ENCODE measurements at places on chromosomes 3 and 15.

- no peak for DNase-seq
Observed at GRCh38 chr3:71547249-71548198, 36.0 kb downstream of the FOXP1 start.

DNA sequence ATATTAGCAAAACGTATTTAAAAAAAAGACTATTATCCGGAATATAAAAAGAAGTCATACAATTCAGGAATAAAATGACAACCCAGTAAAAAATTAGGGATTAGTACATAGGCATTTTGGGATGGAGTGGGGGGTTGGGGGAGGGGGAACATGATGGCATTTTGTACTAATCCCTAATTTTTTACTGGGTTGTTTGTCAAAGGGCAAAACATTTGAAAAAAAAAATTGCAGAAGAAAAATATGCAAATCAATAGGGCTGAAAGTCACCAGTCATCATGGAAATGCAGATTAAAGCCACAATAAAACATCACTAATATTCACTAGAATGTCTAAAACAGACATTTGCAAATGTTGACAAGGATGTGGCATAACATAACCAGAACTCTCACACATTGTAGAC is 82.5 kb downstream of the RPL22L1 start:
- no peak for DNase-seq

GRCh38 chr15:77057072-77057471 is 13.8 kb downstream of the TSPAN3 start:
- DNase-seq: no peak

DNA sequence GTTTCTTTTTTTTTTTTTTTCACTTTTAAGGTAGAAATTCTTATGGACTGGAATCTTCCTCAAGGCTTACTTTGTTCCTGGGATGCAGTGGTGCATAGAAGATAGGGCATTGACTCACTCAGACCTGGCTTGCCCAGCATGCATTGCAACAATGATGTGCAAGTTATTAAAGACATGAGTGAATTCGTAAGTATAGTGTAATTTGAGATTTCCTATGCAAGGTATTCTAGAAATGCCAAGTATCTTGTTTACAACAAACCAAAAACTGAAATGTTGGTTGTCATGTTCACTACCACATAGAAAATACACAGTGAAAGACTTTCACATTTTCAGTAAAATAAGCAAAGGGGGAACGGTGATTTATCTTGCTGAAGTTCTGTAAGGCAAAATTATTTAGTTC is 56.5 kb upstream of the FNDC3B start:
- DNase-seq: no peak

DNA sequence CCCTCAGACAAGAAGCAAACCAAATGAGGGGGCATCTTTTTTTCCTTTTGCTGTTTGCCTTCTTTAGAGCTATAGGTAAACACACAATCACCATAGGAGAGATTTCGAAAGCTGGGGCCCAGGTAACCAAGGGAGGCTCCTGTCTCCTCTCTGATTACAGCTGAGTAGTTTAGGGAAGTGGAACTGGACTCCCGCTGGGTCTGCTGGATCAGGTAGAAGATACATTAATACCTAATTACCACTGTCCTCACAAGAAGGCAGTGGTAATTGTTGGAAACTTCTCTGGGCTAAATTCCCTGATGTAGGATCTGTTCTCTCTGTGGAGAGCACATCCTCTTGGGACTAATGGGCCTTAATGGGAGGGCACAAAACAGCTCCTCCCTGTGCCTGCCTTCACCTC is 32.7 kb downstream of the HDC start:
- DNase-seq: no peak

DNA sequence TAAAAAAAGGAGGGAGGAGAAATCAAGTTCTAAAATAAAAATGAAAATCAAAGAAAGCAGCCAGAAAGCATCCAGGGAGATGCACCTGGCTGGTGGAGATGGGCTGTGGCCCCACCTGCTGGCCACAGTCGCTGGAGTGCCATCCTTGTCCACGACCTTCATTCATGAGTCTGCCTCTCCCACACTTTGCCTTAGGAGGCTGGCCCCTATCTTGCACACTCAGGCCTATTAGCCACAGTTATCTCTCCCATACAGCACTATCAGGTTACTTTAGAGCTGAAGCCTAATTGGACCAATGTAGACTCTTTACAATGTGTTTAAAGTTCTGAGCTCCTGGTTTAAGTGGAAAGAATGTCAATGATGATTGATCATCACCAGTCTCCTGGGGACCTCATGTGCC is 392.0 kb upstream of the RORA start:
- no peak for DNase-seq

Data from stimulated activated CD8-positive, alpha-beta memory T cell treated with anti-CD3 and anti-CD28 coated beads, Interleukin-15, amount 100 ng/mL, for 24 hours (primary cell).